ENCODE measurements at places on chromosomes 2 and 18.

- DNase-seq, result no peak
Measured at GRCh38 chr18:24559526-24559925, 99.1 kb downstream of the HRH4 start.

DNA sequence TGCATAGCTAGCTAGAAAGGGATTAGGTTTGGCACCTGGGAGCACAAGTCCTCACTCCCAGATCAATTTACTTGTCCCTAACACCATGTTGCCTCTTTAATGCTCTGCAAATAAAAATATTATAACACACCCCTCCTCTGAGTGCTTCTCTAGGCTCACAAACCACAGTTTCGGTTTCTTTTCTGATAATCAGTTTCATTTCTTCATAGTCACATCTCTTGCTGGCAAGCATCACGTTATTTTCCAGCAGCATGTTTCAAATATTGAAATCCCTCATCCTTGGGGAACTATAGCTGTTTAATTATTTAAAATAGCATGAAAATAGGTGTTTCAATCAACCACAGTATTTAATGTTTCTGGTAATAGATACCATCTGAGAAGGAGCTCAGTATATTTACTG, 13.9 kb upstream of the SMCHD1 start:
- DNase-seq, result no peak

GRCh38 chr18:32349728-32350395, 120.8 kb downstream of the GAREM1 start:
- peak; percentile 96 for DNase-seq

DNA sequence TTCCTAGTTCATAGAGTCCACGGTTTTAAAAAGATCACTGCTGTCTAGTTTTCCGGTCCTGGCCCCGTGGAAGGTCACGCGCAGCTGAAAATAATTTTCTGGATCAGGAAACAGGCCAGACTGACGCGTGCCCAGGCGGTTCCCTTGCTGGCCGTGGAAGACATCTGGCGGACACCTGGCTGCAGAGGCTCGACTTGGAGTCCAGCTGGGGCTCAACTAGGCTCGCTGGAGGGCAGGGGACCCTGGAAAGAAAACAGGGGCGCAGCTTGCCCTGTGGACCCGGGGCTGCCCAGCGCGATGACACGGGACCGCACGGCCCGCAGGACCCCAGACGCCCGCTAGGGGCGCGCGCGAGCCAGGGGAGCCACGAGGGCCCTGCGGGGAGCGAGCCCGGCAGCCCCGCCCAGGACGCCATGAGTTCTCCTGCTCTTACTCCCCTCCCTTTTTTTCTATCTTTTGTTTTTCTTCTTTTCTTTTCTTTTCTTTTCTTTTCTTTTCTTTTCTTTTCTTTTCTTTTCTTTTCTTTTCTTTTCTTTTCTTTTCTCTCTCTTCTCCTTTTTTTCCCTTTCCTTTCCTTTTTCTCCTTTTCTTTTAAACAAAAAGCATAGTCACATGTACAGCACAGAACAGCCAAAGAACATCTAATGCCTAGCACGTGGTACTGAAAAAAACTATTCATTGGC, 43.2 kb upstream of the UBE2F start:
- DNase-seq, result peak; percentile 32

DNA sequence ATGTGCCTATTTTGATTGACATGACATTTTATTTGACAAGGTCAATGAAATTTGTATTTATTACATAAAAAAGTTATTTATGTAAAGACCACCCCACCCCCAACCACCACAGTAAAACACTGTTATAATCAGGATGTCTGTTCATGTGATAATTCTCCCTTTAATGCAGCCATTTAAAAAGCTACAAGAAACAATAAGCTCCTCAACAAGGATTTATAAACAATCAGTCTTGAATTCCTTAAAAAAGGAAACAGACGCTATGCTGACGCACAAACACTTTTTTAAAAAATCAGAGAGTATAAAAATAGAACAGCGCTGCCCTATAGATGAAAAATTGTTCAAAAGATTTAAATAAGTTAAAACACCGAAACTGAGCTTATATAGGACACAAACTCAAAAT, 102.2 kb downstream of the SOS1 start:
- no peak for DNase-seq

DNA sequence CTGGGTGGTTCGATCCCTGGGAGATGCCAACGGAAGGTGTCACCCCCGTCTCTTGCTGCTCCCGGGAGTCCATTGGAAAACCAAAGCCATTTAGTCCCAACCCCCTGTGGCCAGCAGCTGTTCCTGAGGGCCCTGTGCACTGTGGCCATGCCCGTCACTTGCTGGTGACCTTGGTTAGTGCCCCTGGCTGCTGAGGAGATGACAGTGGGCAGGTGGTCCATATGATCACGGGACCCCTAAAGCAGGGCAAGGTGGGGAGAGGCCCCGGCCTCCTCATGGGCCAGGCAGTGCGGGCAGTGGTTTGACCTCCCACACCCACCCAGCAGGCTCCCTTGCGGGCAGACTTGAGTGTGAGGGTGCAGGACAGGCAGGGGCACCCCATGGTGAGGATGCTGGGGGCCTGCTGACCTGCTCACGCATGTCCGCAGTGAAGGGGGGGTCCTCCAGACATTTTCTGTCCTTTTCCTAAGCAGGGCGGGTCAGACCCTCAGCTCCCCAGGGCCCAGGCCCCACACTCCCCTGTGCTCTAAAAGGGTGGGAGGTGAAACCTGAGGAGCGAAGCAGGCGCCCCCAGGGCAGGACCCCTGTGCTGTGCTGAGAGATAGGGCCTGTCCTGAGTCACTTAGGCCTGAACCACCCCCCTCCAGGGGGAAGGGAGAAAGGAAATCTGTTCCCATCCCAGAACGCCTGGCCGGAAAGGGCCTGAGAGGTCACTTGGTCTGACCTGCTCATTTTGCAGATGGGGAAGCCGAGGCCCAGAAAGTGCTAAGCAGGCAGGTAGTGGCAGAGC, 6.8 kb downstream of the ITM2C start:
- no peak for DNase-seq

GRCh38 chr2:133425612-133426011, 142.7 kb downstream of the NCKAP5 start:
- no peak for DNase-seq

DNA sequence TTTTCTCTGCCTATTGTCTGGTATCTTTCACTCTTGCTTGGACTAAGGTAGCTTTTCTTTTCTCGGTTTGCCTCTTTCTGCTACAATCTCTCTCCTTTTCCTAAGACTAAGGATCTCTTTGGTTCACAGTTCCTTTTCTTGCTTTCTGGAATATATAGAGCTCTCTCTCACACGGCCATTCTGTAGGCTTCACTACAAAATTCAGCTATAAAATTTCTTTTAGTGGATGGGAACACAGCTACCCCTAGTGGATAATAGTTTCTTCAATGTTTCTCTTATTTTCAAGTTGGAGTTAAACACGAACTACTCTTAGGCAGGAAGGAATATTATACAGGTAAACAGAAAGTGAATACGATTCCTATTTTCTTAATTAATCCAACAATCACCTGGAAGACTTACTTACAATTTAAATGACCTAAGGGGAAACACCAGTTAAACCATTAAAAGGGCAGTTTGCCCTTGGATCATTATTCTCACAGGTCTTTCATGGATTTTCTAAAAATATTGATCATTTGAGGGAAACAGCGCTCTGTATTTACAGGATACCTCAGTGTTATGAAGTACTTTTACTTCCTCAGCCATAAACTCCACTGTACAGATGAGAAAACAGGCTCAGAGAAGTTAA, 140.5 kb downstream of the LRP2 start:
- no peak for DNase-seq

DNA sequence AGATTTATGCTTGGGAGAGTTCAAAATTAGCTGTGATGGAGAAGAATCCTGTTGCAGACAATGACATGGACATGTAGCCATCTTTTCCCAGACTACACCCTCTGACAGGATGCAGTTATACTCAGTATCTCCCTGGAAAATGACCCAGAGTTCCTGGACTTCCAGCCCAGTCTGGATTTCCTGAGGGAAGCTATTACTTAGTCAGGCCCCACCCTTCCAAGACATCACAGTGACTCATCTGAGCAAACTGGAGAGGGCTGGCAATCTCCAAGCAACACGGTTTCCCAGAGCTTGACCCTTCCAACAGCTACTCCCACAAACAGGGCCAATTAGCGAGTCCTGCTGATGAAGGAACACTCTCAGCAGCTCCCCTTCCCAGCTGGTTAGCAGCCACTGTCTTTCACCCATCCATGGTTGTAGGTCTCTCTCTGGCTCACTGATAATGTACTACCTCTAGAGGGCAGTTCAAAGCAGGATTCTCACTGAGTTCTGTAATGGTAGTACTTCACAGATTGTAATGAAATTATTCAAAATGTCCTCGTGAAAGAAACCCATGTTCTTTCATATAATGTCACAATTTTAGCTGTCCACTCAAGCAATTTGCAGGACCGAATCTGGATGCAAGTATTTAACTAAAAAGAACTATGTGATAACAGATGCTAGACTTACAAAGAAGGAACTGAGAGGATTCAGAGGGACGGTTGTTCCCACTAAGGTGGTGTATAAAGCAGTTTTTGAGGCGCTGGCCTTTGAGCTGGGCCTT, 110.2 kb downstream of the MDH1 start:
- peak; percentile 70 for DNase-seq

- DNase-seq, result peak; percentile 62
Measured at GRCh38 chr18:6056171-6056910, 161.0 kb upstream of the TMEM200C start.

GRCh38 chr2:184677171-184677570, 78.8 kb downstream of the ZNF804A start:
- no peak for DNase-seq

- DNase-seq, result peak; percentile 67
Measured at GRCh38 chr2:37809525-37809924, 115.6 kb upstream of the RMDN2 start.

GRCh38 chr2:70643715-70644114, 90.1 kb upstream of the TGFA start:
- no peak for DNase-seq

DNA sequence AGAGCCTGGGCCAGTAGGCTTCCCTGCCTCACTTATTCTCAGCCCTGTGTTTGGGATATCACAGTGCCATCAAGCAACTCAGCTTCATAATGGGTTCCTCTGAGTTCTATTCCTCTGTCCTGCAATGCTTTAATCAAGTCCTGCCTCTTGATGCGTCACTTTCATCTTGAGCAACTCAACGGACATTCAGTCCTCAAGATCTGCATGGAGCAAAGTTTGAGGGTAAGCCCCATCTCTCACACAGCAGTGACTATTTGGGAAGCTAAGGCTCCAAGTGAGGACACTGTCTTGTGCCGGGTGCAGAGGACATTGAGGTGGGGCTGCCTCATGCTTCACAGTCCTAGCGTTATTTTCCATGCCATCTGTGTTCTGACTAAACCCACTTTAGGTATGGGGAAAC, 50.9 kb upstream of the PLB1 start:
- no peak for DNase-seq

DNA sequence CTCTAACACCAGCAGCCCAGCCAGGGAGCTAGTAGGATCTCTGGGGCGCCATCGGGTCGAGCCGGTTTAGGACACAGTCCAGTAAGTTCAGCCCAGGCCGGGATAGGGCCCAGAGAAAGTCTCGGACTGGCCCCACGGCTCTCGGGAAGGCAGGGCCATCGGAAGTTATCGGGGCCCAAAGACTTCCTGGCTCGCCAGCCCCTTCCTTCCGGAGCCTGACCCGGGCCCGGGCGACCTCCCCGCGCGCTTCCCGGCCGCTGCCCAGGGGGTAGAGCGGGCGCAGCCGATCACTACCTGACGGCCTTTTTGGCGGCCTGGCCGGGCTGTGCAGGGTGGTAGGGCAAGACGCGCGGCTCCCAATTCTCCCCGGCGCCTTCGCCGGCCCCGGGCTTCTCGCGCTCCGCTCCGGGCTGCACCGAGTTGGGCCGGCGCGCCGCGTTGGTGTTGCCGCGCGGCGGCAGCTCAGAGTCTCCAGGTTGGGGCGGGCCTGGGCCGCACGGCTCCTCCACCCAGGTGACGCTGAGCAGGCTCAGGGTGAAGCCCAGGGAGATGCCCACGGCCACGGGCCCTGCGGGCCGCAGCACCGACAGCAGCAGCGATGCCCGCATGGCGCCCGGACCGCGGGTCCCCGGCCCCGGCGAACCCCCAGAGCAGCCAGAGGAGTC, 546 bp downstream of the CHPF start:
- peak; percentile 15 for DNase-seq

DNA sequence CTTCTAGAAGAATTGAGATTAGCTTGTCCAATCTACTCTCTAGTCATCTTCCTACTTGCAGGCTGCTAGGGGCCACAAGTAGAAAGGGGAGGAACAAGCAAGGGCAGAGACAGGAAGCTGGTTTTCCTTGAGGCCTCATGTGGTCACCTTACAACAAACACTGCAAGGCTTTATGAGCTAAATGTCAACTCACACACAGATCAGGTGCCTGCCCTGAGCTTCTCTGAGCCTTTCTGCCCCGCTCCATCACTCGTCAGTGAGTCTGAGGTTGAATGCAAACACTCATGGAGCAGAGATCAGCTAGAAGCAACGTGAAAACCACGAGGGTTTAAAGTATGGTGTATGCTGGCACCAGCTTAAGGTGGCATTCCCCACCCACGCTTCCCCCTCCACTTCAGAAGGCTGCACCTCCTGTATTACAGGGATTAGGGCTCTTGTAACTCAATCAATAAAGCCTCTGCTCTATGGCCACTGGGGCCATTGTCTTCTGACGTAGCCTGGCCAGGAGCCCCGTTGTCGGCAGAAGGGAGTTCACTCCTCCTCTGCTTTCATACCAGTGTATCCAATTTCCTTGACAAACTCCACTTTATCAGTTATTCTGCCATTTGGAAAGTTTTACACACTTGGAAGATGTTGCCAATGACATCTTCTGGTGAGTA, 5.4 kb upstream of the CRYGC start:
- no peak for DNase-seq

GRCh38 chr2:172376505-172377125, 50.8 kb upstream of the ITGA6 start:
- DNase-seq, result no peak

DNA sequence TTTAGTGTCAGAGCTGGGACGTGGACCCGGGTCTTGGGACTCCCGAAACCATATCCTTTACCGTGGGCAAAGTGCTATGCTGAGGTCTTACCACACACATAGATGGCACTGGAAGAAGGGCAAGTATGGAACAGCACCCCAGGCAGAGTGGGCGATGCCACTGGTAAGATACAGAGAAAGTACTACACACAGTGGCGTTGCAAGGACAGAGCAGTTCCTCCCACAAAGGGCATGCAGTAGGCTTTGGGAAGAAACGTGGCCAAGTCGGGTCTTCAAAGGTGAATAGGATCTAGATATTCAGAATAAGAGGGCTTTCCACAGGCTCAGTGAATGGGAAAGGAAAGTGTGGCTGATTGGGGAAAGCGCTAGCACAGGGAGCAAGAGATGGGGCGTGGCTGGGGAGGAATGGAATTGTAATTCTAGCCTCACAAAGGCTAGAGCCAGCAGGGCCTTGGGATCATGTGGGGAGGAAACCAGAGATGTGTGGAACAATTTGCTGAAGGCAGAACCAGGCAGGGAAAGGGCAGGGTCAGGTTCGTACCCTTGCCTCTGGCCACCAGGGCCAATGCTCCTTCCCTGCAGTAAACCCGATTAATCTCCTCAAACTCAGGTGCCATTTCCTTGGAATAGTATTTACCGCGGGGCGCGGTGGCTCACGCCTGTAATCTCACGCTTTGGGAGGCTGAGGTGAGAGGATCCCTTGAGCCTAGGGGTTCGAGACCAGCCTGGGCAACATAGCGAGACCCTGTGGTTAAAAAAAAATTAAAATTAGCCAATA, 36.0 kb downstream of the PCBP1 start:
- no peak for DNase-seq

Measured in brain microvascular endothelial cell (primary cell).